ENCODE measurements at places on chromosomes 12 and 14.

GRCh38 chr14:68312884-68313610 lies 479.8 kb downstream of the ZFP36L1 start:
- no peak for DNase-seq

GRCh38 chr14:83208341-83208740 lies 1674.7 kb upstream of the SEL1L start:
- DNase-seq, result no peak

DNA sequence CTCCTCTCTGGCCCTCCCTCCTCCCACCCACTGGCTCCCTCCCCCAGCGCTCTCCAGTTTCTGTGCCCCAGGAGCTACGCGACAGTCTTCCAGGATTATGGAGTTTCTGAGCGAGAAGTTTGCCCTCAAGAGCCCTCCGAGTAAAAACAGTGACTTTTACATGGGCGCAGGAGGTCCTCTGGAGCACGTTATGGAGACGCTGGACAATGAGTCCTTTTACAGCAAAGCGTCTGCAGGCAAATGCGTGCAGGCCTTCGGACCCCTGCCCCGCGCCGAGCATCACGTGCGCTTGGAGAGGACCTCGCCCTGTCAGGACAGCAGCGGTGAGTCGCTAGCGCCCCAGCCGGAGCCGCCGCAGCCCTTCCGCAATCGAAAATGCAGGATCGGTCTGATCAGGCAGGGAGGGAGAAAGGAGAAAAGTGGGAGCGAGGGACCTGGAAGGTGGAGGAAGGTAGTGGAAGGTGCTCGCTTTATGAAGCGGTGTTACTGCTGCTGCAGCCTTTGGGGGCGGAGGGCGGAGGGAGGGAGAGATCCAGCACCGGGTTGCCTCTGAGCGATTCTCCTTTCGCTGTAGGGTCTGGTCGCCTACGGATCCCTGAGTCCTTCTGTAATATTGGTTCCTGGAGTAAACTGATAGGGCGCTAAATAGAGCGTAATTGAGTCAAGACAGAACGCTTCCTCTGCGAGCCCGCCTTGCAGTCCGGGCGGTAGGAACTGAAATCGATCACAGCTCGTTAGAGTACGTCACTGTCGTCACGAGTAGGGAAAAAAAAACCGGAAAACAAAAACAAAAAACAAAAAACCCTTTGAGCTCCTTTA lies at the start of gene ALX1:
ALX1 (plus strand) TSS at position 56 of the 819 bp plus-strand sequence; CDS start at position 98, 42 bp downstream.
- no peak for DNase-seq

DNA sequence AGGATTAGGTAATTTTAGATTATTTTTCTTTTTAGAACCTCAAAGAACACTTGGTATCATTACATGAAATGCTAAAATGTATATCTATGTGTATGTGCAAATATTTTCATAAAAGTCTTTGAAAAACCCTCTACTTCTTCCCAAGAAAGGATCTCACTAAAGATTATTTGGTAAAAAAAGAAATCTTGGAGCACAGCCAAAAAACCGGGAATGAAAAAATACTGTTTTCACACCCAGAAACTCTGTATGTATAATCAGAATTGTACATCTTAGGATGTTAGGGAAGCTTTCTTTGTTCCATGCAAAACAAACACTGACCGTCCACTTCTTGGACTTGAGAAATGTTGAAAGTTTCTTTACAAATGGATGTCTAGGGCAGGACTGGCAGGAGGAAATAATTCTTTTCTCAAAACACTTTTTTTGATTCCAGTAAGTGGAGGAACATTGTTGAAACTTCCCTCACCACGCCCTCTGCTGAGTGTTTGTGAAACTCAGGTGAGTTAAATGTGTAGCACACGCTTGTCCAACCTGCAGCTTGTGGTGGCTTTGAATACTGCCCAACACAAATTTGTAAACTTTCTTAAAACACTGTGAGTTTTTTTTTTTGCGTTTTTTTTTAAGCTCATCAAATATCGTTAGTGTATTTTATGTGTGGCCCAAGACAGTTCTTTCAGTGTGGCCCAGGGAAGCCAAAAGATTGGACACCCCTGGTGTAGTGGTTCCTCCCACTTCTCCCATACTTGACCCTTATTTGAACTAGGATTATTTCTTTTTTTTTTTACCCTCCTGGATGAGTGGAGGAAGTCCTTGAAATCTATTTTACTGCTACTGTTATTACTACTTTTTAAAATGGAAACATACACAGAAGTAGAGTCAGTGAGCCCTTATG lies 26.6 kb downstream of the FBXO34 start:
- no peak for DNase-seq

DNA sequence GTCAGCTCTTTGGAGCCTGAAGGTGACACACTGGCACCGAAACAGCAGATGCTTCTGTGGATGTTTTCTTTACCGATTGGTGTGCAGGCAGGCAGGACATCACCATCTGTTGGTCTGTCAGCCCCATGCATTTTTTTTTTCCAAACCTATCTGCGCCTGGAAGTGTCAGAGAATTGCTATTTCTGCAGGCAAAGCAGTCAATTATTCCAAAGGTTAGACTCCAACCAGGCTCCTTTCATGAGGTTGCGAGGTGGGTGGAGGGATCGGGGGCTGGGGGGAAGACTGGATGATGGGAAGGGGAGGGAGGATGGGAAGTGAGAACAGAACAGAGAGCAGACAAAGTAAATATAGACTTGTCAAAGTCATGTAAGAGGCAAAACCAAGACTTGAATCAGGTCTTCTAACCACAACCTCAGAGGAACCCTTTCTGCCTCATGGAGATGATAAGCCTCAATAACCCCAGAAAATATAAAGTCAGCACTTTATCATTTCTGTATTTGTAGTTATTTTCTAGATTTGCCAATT lies 117.7 kb downstream of the OTOGL start:
- no peak for DNase-seq

- DNase-seq, result no peak
These were observed 51.7 kb upstream of the RIN3 start for GRCh38 chr14:92461891-92462290.

GRCh38 chr12:61385771-61386170 lies 874.4 kb upstream of the USP15 start:
- DNase-seq, result no peak

DNA sequence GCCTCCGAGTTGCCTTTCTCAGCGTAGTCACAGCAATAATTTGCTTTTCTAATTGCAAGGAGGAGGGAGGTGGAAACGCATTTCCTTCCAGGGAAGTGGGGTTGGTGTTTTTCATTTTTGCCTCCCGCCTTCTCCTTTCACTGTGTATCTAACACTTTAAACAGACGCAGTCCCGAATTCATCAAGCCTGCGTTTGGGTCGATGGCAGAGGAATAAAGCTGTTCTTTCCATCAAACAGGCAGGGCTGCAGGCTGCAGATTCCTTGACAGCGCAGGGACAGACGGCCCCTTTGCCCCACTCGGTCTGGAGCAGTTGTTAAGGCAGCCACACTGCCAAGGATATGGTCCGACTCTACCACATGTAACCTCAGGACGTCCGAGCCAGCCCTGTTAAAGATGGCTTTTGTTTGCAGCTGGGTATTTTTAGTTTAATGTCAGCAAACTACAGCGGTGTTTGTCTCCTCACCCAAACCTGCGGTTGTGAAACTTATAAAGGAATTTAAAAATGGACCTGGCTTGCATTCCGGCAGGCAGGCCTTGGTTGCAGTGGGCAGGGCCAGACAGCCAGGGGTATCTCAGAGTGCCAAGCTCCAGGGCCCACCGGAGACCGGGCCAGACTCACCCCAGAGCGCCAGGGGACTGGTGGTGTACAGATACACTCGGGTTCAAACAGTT lies 2.1 kb downstream of the CHST11 start:
- peak; percentile 33 for DNase-seq

DNA sequence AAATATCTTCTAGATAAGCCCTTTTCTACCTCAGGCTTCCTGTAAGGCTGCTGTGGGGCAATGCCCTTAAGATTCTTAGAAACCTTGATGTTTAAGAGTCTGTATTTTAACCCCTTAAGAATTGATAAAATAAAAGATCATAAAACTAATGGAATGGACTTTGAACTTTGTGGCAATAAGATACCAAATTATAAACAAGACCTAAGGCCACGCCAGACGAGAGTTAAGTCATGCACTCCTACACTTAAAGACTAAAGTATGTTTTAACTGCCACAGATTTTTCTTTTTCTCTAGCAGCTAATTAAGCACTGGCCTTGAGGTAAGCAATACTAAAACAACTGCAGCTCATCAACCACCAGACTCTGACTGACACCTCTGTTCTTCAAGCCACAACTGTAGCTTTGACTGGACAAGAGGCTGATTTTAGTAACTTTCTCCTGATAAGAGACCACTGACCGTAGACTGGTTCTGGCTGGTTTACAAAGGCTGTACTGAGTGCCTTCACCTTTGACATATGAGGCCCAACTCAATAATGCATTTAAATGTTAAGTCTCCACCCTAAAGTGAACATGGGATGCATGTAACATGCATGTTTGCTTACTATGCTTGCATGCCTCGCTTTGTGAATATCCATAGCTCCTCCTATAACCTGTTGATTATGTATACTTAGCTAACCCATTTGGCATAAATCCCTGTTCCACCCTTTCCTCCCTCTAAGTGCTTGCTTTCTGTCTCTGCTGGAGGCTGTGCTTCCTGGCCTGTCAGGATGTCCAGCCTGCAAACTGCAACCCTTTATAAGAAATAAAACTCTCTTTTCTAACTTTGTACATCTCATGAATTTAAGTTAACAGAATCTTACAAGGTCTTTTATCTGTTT lies 71.9 kb downstream of the KLHL28 start:
- no peak for DNase-seq

- DNase-seq, result no peak
These were observed 118.9 kb downstream of the SUDS3 start for GRCh38 chr12:118495296-118495695.

GRCh38 chr12:64890873-64891468 lies 66.5 kb downstream of the TBC1D30 start:
- peak; percentile 51 for DNase-seq

GRCh38 chr14:75249251-75249957 lies 29.2 kb upstream of the FOS start:
- DNase-seq, result no peak

- DNase-seq, result no peak
These were observed 2.2 kb downstream of the GABARAPL1 start for GRCh38 chr12:10214895-10215267.

DNA sequence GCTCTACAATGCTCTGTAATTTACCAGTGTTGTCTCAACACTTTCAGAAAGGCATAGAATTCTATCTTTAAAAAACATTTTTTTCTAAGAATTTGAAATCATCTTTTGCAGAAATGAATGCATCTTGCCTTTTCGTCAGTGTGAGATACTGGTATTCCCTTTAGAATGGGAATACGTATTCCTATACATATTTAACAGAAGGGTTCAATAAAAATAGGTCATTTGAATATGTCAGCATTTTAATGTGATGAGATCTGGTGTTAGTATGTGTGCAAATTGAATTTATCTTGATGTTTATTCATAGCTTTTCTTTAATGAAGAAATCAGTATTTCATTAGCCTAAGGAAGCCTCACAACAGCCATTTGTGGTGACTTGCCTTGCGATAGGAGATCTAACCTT lies 44.2 kb downstream of the WDR20 start:
- DNase-seq, result no peak

- no peak for DNase-seq
These were observed 31.3 kb downstream of the A2M start for GRCh38 chr12:9084417-9084816.

DNA sequence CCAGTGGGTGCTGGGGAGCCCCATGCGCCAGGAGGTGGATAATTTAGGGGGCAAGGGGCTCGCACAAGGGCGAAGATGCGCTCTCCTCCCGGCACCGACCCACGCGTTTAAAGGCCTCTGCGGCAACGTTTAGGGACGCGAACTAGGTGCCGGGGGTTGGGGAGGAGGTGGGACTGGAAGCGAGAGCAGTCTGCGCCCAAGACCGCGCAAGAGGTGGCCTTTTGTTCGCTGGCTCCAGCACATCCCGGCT lies 1.3 kb downstream of the SLC38A1 start:
- DNase-seq, result no peak

- peak; percentile 36 for DNase-seq
These were observed 143.4 kb upstream of the C14orf180 start for GRCh38 chr14:104436047-104436591.

- no peak for DNase-seq
These were observed 171.5 kb downstream of the BCAT1 start for GRCh38 chr12:24777359-24777758.

DNA sequence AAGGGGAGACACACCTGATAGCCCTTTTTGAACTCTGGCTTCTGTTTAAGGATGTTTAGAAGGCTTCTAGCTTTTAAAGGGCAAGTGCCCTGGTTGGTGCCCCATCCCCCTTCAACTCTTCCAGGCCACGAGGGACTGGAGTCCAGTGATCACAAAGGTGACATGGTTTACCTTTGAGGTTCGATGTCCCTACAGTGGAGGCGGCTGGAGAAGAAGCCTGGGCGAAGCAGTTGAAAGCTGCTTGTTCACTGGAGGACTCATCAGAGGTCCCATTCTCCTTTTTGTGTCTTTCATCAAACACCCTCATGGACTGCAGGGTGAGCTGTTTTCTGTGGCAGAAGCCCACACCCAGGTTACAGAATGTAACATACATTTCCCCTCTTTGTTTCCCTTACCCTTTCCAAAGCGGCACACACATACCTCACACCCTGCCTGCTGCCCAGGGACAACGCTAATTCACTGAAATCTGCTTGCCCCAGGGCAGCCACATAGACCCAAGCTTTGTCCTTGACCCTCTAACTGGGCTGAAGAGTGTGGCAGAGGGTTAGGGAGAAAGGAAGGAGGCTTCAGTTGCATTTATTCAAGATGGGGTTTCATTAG lies 7.7 kb downstream of the TBX3 start:
- no peak for DNase-seq

- no peak for DNase-seq
These were observed 43.8 kb upstream of the ZDHHC17 start for GRCh38 chr12:76720068-76720467.

GRCh38 chr12:16163901-16164300 lies 113.6 kb downstream of the SLC15A5 start:
- no peak for DNase-seq

GRCh38 chr12:110281549-110282299 lies 677 bp downstream of the ATP2A2 start:
- DNase-seq, result peak; percentile 83

DNA sequence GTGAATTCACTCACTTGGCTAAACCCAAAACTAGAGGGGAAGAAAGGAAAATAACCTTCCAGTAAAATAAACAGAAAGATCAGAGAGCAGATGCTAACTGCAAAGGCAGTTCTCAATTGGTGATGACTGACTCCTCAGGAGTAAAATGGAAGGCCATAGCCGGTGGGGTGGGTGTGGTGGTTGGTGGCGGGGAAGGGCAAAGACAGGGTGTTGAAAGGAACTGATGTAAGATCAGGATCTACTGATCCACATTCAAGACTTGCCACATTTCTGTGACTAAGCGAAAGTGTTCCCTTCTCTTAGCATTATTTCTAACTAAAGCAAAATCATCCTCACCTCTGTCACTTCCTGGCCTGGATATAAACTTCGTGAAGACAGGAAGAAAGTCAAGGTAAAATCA lies 26.3 kb upstream of the TC2N start:
- no peak for DNase-seq

- peak; percentile 68 for DNase-seq
These were observed 13.1 kb downstream of the KRT5 start for GRCh38 chr12:52506858-52507715.

GRCh38 chr14:100041271-100041670 lies 24.0 kb upstream of the EVL start:
- no peak for DNase-seq

Data from AG08396 (cell line).